ENCODE measurements at places on chromosomes 3 and 15. TPM values are rescaled to one million over a fixed set of nuclear protein-coding genes. Genes with fewer than 3 reads are reported as not detected.

Gene ARHGEF26
- total RNA-seq, result 0.08 TPM

Gene STX19
- not detected for total RNA-seq

Gene MUSTN1
- total RNA-seq, result 1.5 TPM

Gene SRP14
- total RNA-seq, result 178 TPM

Gene MYO5C
- 3.2 TPM for total RNA-seq

Gene GASK1A
- not detected for total RNA-seq

Gene PLA2G4D
- not detected for total RNA-seq

Gene DNAJA4
- total RNA-seq, result 29.7 TPM

Gene SLC51B
- not detected for total RNA-seq

Gene RBMS3
- total RNA-seq, result 0.11 TPM

Gene IL12A
- total RNA-seq, result not detected

Gene TTLL13
- total RNA-seq, result 1.3 TPM

Gene IMPG2
- total RNA-seq, result 0.29 TPM

Gene GPR149
- not detected for total RNA-seq

Gene GMNC
- not detected for total RNA-seq

Gene GRM7
- not detected for total RNA-seq

Gene CDHR4
- not detected for total RNA-seq

Gene GOLGA6L10
- 0.84 TPM for total RNA-seq

Gene FBXL22
- total RNA-seq, result 1.4 TPM

Gene ANKRD63
- total RNA-seq, result not detected

Gene SPTBN5
- total RNA-seq, result 0.16 TPM
